Neural cell (in vitro differentiated cells): ENCODE measurements at places on chromosomes 12 and 14. TPM values are rescaled to one million over a fixed set of nuclear protein-coding genes. Genes with fewer than 3 reads are reported as not detected.

RASSF8 gene
- polyA plus RNA-seq: 8.3 and 11.4 TPM in 2 replicates

KRT77 gene
- not detected in 2 replicates for polyA plus RNA-seq

RNASE2 gene
- polyA plus RNA-seq: 0.68 TPM in 1 of 2 replicates, not detected in the other

ETFBKMT gene
- 1.0 and 1.7 TPM in 2 replicates for polyA plus RNA-seq

ANKRD9 gene
- 1.5 and 2.0 TPM in 2 replicates for polyA plus RNA-seq

OR4E2 gene
- not detected in 2 replicates for polyA plus RNA-seq

KRT83 gene
- not detected in 2 replicates for polyA plus RNA-seq

PLCZ1 gene
- polyA plus RNA-seq: not detected in 2 replicates

LRRIQ1 gene
- polyA plus RNA-seq: 11.1 and 11.8 TPM in 2 replicates

AQP6 gene
- polyA plus RNA-seq: not detected in 2 replicates

RERG gene
- 0.70 and 0.87 TPM in 2 replicates for polyA plus RNA-seq

LIN7A gene
- polyA plus RNA-seq: 31.5 and 36.4 TPM in 2 replicates

TNFAIP2 gene
- 1.8 and 6.1 TPM in 2 replicates for polyA plus RNA-seq

IKZF4 gene
- 4.8 and 5.0 TPM in 2 replicates for polyA plus RNA-seq

LRFN5 gene
- 21.8 and 24.5 TPM in 2 replicates for polyA plus RNA-seq

GNG2 gene
- polyA plus RNA-seq: 503 and 515 TPM in 2 replicates

PIANP gene
- polyA plus RNA-seq: 2.1 and 4.4 TPM in 2 replicates

GUCY2C gene
- 0.06 TPM in 1 of 2 replicates, not detected in the other for polyA plus RNA-seq

TBC1D30 gene
- polyA plus RNA-seq: 16.5 and 17.6 TPM in 2 replicates

METTL17 gene
- 231 and 281 TPM in 2 replicates for polyA plus RNA-seq

TAS2R9 gene
- 0.32 and 1.6 TPM in 2 replicates for polyA plus RNA-seq

ASB2 gene
- polyA plus RNA-seq: 0.26 TPM in 1 of 2 replicates, not detected in the other

SLCO1B3 gene
- polyA plus RNA-seq: not detected in 2 replicates

C12orf54 gene
- not detected in 2 replicates for polyA plus RNA-seq

RABGGTA gene
- 28.8 and 33.2 TPM in 2 replicates for polyA plus RNA-seq

CLEC2D gene
- polyA plus RNA-seq: 2.6 and 3.7 TPM in 2 replicates

NFE2 gene
- polyA plus RNA-seq: not detected in 2 replicates

CFAP251 gene
- 1.6 and 4.0 TPM in 2 replicates for polyA plus RNA-seq

ACSS3 gene
- 0.31 and 0.52 TPM in 2 replicates for polyA plus RNA-seq

KRT6C gene
- not detected in 2 replicates for polyA plus RNA-seq

SNRPF gene
- polyA plus RNA-seq: 42.1 and 47.8 TPM in 2 replicates

EAPP gene
- polyA plus RNA-seq: 103 and 112 TPM in 2 replicates

ABCC9 gene
- 0.32 TPM in 2 replicates for polyA plus RNA-seq

LRTM2 gene
- polyA plus RNA-seq: 2.4 and 4.1 TPM in 2 replicates

FLVCR2 gene
- not detected in 2 replicates for polyA plus RNA-seq

SLC7A7 gene
- not detected in 2 replicates for polyA plus RNA-seq

TNS2 gene
- 4.2 and 7.9 TPM in 2 replicates for polyA plus RNA-seq

LHX5 gene
- 2.0 and 3.8 TPM in 2 replicates for polyA plus RNA-seq

SLC17A8 gene
- polyA plus RNA-seq: 0.08 and 0.22 TPM in 2 replicates

TGM1 gene
- 3.6 and 7.5 TPM in 2 replicates for polyA plus RNA-seq

LPAR5 gene
- 0.48 TPM in 1 of 2 replicates, not detected in the other for polyA plus RNA-seq

OAS3 gene
- not detected in 2 replicates for polyA plus RNA-seq

DEGS2 gene
- polyA plus RNA-seq: 0.37 TPM in 1 of 2 replicates, not detected in the other

ACSM4 gene
- not detected in 2 replicates for polyA plus RNA-seq

CCDC38 gene
- polyA plus RNA-seq: 0.16 TPM in 1 of 2 replicates, not detected in the other

LTBR gene
- not detected in 2 replicates for polyA plus RNA-seq

DPF3 gene
- polyA plus RNA-seq: 2.9 and 5.7 TPM in 2 replicates
